ENCODE measurements at places on chromosomes 5 and 9.

DNA sequence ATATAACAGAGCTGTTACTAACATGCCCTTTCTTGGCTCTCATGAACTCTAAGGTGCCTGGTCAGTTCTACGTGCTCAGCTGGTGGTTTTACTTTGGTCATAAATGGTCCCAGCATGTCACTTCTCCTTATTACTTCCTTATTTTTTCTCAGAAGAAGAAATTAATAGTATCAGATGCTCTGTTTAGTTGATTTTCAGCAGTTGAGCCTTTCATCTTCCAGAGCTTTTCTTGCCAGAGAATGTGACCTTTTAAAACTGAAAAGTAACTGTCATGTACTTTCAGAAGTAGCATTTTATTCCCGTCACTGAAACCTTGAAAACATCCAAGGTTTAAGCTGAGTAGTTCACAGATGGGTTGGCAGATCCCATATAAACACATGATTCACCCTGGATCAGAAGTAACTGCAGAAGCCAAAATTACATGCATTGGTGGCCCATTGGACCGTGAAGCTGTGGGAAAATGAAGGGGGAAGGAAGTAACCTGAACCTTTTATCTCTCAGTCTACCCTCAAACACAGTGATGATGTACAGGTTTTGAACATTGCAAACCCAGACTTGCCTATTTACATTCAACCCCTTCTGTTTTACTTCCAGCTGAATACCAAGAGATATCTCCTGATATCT lies 50.5 kb downstream of the HACD4 start:
- DNase-seq, result no peak

DNA sequence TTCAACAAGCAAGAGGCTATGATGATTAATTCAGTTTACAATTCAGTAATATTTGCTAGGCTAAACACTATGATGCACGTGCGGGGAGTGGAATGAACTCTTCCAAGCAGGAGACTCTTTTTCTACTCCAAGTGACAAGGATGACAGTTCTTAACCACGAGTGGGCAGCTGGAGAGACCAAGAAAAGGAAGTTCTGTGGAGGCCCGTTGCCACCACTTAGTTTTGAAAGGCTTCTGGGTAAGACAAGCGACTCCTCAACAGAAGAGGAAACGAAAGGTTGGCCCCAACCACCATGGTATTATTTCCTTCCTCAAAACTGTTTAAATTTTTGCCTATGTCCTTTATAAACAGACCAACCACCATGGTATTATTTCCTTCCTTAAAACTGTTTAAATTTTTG lies 2.8 kb downstream of the DCAF12 start:
- no peak for DNase-seq

DNA sequence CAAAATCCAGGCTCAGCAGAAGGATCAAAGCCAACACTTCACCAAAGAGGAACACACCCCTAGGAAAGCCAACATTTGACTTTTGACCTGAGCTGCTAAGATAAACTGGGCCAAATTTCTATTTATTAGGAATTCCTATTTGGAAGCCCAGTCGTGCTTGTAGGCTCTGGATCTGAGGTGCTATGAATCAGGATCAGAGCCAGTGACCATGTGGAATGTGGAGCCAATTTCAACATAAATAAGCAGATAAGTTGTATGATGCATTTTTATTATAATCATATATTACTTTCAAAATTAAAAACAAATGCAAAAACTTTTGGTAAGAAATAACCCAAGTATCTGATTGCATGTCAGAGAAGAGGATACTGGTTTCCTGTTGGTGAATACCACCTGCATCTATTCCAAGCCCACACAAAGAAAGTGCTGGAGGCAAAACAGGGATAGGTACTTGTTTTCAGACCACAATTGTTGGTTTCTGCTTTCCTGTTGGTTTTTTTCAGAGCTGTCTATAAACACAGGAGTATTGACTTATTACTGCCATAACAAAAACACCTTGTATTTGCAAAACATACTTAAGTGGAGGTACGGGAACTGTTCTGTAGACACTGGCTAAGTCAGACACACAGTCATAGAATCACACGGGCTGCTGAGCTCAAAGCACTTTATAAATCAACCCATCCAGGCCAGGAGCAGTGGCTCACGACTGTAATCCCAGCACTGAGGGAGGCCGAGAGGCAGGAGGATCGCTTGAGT lies 52.8 kb downstream of the ARL15 start:
- DNase-seq, result no peak

- no peak for DNase-seq
Measured at GRCh38 chr9:109604781-109605180, 106.7 kb upstream of the PTPN3 start.

DNA sequence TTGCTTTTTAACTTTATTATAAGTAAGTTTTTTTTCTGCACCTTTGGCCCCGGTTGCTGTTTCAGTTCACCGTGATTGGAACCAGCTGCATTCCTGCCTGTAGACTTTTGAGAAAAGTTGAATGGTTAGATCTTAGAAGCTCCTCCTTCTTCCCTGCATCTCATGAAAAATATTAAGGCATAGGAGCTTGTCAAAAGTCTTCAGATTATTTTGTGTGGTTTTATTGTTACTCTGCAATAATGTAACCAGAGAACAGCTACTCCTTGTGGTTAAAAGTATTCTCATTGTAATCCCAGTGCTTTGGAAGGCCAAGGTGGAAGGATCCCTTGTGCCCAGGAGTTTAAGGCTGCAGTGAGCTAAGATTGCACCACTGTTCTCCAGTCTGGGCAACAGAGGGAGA lies 3.3 kb upstream of the SLC2A8 start:
- DNase-seq, result no peak

- DNase-seq, result no peak
Measured at GRCh38 chr5:139955616-139956273, 87.4 kb downstream of the NRG2 start.

GRCh38 chr9:8857068-8857925 lies 1057.7 kb upstream of the DMAC1 start:
- no peak for DNase-seq

All from activated naive CD4-positive, alpha-beta T cell (primary cell).